NCI-H187 (cell line): ENCODE measurements at places on chromosomes 4 and X.

- no peak for DNase-seq
Observed at GRCh38 chrX:41684138-41684537, 4.6 kb upstream of the GPR34 start.

- no peak for DNase-seq
Observed at GRCh38 chr4:85967872-85968271, 392.0 kb downstream of the MAPK10 start.

- no peak for DNase-seq
Observed at GRCh38 chr4:16199093-16199492, 27.2 kb downstream of the TAPT1 start.

DNA sequence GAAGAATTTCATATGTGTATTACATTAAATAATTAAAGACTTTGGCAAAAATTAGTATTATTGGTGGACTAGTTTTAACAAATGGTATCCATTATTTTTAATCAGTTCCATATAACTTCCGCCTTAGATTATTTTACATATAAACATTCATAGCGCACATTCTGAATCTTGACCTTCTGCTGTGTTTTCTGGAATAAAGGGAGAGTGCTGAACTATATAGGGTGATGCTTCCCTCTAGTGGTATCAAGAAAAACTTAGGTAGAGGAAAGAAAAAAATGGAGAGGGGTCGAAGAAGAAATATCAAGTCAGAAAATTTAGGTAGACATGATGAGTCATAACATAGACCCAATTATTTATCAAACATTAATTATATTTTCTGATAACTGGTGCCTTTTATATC lies 155.6 kb upstream of the PACRGL start:
- DNase-seq = no peak

DNA sequence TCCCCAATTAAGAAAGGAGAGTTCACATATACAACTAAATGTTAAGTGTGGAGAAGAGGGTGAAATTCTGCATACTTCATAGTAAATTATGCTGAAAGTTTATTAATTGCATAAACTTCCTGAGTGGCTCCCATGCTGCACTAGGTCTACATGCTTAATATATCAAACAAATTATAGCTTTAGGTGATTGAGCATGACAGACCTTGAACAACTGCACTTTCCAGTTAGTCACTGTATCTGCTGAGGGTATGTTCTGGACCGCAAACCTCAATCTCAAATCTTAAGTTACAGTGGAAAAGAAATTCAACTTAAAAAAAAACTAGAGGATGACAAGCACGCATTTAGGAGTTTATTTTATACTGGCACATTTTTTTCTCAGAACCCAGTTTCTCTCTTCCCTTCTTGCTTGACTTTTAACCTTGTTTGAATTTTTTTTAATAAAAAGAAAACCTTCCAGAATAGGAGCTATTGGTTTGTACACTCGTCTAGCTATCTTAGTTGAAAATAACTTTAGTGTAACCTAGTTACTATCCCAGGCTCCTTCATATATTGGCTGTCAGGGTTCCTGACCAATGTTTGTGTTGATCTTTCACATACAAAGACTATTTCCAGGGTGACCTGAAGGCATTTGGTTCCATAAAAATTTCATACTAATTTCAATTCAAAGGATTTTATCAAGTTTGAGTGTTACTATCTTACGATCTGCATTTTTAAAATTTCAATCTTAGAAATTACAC lies 10.2 kb upstream of the FAM120C start:
- DNase-seq = no peak

- DNase-seq = no peak
Observed at GRCh38 chr4:129561280-129561679, 465.3 kb downstream of the C4orf33 start.

GRCh38 chr4:154779362-154779947 lies 1.6 kb upstream of the RBM46 start:
- no peak for DNase-seq

GRCh38 chr4:30429813-30430761 lies 290.1 kb upstream of the PCDH7 start:
- DNase-seq = no peak

- no peak for DNase-seq
Observed at GRCh38 chr4:101306764-101307615, 40.3 kb downstream of the PPP3CA start.

DNA sequence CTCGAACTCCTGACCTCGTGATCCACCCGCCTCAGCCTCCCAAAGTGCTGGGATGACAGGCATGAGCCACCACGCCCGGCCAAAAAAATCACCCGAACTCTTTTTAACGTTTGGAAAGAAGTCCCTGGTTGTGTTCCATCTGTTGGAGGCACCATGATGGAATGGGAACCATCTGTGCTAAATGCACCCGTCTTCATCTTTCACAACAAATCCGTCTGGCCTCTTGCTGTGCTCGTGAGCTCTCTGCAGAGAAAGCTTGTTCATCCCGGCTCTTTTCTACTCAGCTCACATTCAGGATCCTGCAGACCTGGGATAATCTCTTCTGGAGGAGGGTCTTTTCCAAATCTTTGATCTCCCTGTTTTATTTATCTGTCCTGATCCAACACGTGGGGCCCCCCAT lies 188.8 kb downstream of the CRLF2 start:
- DNase-seq = no peak

GRCh38 chr4:89100853-89101252 lies 10.5 kb upstream of the TIGD2 start:
- no peak for DNase-seq

DNA sequence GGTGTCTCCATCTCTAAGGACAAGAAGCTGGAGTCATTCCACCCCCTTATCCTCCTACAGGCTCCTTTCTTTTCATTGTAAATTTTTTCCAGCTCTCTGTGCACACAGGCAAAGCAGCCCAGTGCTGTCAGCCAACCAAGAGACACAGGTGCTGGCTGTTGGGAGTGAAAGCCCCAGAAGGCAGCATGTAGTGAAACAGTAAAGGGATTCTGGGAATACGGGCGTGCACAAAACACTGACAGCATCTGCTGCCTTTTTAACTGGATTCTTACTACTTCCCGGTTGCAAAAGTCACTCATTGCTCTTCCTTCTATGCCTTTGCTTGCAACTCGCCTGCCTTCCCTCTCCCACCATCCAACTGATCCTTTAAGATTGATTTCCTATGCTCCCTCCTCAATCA lies 208.6 kb upstream of the PRPS2 start:
- DNase-seq = no peak

GRCh38 chrX:72053508-72053907 lies 78.2 kb downstream of the RTL5 start:
- no peak for DNase-seq

- no peak for DNase-seq
Observed at GRCh38 chr4:186137196-186137794, 32.8 kb downstream of the FAM149A start.

DNA sequence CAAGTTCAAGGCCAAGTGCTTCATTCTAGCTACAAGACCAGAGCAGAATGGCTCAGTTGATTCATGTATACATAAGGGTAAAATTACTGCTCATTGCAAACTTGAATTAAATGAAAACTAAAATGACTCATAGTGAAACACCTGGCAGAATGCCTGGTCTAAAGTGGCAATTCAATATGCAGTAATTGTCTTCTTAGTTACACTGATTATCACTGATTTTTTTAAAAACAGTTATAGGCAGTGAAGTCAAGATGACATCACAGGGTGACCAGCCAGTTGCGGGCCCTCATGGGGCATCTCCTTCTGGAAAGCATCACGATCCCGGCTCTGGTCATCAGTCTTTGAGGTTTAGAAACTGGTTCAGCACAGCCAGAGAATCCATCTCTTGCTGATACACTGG lies 154.2 kb downstream of the RAB28 start:
- DNase-seq = no peak

- no peak for DNase-seq
Observed at GRCh38 chr4:165288226-165288625, 39.2 kb upstream of the MSMO1 start.

DNA sequence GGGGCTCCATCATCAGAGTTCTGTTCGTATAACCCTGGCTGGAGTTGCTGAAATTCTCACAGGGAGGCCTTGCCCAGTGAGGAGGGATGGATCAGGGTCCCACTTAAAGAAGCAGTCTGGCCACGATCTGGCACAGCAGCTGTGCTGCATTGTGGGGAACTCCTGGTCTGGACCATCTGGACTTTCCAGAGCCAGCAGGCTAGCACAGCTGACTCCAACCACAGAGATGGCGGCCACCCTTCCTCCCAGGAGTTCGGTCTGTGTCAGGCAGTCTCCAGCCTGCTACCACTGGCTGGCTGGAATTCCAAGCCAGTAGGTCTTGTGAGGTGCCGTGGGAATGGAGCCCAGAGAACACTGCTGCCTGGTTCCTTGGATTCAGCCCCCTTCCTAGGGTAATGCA lies 62.0 kb downstream of the SLAIN2 start:
- DNase-seq = no peak

- no peak for DNase-seq
Observed at GRCh38 chrX:45601052-45601451, 400.4 kb upstream of the DIPK2B start.

- no peak for DNase-seq
Observed at GRCh38 chrX:11100281-11101035, 10.7 kb upstream of the HCCS start.

- DNase-seq = no peak
Observed at GRCh38 chrX:155086202-155086840, 15.0 kb downstream of the BRCC3 start.

- no peak for DNase-seq
Observed at GRCh38 chrX:65591206-65591605, 56.6 kb upstream of the LAS1L start.

DNA sequence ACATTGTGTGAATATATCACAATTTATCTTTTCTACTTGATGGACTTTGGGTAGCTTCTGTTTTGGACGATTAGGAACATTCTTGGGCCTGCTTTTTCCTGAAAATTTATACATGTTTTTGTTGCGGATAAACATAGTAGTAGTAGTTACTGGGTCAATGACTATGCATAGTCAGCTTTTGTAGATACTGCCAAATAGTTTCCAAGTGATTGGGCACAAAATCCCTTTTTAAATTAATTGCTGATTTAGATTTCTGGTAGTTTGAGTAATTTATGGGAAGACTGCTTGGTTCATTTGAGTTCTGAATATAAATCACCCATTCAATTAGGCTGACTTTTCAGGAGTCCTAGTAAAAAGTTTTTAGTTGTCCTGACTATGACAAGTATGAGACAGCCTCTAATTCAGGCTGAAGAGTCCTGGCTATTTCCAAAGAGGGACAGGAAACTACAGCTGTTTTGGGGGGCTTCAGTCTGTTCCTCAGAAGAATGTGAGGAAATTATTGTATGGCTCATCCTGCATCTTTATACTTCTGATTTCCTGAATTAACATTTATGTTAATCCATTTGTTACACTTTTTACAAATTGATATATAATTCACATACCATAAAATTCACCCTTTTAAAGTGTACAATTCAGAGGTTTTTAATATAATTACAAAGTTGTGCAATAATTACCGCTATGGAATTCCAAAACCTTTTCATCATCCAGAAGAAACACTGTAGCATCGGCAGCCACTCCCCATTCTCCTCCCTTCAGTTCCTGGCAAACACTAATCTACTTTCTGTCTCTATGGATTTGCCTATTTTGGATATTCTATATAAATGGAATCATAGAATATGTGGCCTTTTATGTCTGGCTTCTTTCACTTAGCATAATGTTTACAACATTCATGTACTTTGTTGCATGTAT lies 14.2 kb downstream of the LRP2BP start:
- DNase-seq = no peak

GRCh38 chrX:11641349-11642065 lies 24.2 kb downstream of the ARHGAP6 start:
- DNase-seq = no peak

DNA sequence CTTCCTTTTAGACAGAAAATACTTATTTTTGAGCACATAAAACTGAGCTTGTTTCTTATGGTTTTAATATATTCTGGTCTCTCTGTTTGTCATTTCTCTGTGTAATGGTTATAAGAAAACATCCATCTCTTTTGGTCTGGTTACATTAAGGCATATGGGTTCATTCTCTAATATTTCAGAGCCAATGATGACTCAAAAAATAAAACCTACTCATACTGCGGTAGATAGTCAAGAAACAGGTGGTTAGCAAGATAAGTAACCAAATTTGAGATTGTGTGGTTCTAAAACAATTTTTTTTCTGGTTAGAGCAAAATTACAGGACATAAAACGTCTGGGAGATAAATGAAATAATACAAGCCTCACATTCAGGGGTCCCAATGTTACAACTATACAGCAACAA lies 654.5 kb downstream of the STIM2 start:
- no peak for DNase-seq

DNA sequence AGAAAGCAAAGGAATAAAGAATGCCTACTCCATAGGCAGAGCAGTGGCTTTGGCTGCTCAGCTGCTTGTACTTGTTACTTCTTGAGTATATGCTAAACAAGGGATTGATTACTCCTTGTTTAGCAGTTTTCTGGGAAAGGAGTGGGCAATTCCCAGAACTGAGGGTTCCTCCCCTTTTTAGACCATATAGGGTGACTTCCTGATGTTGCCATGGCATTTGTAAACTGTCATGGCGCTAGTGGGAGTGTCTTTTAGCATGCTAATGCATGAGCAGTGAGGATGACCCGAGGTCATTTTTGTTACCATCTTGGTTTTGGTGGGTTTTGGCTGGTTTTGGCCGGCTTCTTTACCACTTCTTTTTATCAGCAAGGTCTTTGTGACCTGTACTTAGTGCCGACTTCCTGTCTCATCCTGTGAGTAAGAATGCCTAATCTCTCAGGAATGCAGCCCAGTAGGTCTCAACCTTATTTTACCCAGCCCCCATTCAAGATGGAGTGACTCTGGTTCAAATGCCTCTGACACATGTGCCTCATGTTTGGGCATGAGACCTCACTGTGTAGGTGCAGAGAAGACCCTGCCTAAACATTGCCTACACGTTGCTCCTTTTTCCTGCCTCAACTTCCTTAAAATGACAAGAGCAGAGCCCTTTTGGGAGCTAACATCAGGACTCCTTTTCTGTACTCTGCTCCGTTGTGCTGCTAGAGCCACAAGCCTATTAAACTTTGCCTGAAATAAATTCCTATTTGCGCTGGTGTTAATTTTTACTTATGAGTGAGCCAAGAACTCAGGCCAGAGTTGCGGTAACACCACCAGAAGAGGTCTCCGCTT lies 21.0 kb upstream of the UBA6 start:
- DNase-seq = no peak
